ENCODE measurements at places on chromosomes 6 and 20.

- DNase-seq: no peak
These were observed 42.5 kb upstream of the HIVEP2 start for GRCh38 chr6:142987490-142987889.

- DNase-seq: no peak
These were observed 97.9 kb downstream of the LRRC1 start for GRCh38 chr6:53892707-53893106.

DNA sequence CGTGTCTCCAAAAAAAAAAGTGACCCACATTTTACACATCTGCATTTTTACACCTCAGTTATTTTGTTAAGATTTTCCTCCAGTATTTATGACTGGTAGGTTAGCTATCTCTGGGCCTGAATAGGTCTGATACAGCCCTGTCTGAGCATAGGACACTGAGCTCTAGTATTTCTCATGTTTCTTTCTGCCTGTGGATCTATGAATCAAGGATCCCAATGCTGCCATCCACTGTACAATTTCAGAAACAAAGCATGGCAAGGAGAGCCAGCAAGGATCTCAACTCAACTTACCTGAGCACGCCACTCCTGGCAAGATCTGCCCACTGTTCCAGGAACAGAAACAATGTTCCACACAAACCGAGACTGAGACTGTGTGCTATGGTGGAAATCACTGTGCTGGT lies 36.4 kb upstream of the ENPP5 start:
- DNase-seq: no peak

- DNase-seq: no peak
These were observed 14.4 kb downstream of the MKKS start for GRCh38 chr20:10419550-10420133.

GRCh38 chr6:119186490-119186889 lies 108.0 kb upstream of the FAM184A start:
- no peak for DNase-seq

DNA sequence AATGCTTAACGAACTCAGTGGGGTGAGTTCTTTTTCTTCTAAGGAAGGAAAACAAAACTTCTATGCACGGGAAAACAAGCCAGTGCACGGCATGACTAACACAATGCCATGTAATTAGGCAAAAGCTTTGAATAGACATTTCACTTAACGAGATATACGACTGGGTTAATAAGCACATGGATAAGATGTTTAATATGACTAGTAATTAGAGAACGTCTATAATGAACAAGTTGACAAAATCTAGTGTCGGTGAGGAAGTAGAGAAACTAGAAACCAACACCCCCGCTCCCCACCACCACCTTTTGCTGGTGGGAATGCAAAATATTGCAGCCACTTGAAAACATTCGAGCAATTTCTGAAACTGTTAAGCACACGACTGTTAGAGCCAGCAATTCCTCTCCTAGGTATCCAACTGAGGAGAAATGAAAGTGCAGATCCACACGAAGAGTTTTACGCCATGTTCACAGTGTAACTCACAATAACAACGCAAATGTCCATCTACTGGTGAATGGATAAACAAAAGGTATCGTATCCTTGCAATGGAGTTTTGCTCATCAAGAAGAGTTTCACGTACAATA lies 644.9 kb upstream of the AGPAT4 start:
- no peak for DNase-seq

GRCh38 chr6:107116328-107116892 lies 1.1 kb upstream of the BEND3 start:
- no peak for DNase-seq

DNA sequence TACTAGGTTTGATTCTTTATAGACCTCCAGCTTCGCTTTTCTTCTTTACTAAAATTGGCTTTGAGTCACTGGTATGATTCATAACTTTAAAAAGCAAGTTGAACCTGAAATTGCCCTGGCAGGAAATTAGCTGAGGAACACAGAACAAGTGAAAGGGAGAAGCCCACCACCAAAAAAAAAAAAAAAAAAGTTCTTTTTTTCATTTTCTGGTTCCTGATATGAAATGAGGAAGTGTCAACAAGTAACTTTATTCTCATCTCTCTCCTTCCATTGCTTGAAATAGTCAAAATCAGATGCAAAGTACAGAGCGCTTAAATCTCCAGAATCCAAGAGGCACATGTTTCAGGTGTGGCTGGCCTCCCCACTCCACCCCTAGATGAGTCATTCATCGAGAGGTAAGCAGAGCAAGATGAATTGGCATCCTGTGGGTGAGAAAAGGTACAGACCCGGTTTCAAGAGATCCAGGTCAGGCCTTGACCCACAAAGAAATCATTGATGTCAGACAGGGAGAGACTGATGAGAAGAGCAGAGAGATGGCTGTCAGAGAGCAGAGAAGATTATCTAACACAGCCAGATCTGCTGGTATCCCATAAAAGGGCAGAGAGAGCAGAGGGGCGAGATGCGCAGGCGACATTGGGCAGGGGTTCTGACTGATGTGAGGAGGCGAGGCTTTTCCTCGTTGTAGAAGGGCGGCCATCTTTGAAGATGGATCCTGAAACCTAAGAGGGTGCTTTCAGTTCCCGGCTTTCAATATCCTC lies 54.8 kb upstream of the MBOAT1 start:
- DNase-seq: no peak

- DNase-seq: no peak
These were observed 60.2 kb upstream of the RPS6KA2 start for GRCh38 chr6:166687070-166687878.

- DNase-seq: peak; percentile 10
These were observed 45.9 kb downstream of the PLAGL1 start for GRCh38 chr6:143961886-143962878.

- DNase-seq: peak; percentile 17
These were observed 193.3 kb downstream of the UTRN start for GRCh38 chr6:144478483-144478882.

DNA sequence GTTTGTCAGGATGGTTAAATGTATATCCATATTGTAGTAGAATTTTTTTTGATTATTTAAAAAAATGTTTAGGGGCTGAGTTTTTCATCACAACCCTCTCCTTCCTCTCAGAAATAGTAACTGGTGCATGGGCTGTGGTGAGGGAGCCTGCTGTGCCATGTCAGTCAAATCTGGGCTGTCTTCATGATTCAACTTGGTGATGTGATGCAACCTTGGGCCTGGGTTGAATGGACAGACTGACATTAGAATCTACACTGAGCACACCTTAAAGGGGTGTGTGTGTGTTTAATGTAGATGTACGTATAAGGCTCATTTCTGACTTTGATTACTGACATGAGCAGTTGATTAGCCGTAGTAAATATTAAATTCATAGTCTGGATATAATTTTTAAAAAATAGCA lies 3.7 kb downstream of the TJAP1 start:
- DNase-seq: no peak

- DNase-seq: peak; percentile 8
These were observed 20.5 kb upstream of the CRISP3 start for GRCh38 chr6:49764571-49765236.

DNA sequence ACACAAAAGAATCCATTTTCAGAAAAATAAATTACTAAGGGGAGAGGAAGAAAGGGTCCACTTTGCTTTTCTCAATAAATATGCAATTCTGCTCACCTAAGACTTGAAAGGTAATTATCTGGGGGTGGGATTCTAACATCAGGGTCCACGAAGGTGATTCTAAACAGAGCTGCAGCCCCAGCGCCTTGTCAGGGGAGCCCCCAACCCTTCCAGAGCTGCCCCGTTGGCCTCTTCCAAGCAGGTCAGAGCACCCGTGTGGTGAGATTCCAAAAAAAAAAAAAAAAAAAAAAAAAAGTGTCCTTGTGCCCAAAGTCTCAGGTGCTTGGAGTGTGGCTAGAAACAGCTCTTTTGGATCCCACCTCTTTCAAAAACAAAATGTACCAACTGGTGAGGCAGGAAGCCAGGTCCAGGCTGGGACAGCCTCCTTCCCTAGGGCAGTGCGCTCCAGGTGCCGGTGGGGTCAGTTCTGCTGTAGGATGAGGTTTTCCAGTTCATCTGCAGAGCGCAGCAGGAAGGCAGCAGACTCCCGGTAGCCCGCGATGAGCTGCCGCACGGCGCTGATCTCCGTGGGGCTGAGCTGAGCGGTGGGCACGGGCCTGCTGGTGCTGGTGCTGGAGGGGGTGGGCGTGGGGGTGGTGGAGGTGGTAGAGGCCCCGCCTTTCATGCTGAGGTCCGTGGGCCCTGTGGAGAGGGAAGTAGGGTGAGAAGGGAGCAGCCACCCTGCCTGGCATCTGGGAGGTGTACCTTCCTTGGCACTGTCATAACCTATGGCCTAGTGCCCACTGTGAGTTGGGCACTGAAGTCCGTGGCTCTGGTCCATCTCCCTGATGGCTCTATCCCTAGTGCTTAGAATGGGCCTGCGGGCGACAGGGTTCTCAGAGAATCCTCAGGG lies 89.3 kb downstream of the ASXL1 start:
- no peak for DNase-seq

GRCh38 chr6:166623318-166623717 lies 3.7 kb downstream of the RPS6KA2 start:
- DNase-seq: no peak

DNA sequence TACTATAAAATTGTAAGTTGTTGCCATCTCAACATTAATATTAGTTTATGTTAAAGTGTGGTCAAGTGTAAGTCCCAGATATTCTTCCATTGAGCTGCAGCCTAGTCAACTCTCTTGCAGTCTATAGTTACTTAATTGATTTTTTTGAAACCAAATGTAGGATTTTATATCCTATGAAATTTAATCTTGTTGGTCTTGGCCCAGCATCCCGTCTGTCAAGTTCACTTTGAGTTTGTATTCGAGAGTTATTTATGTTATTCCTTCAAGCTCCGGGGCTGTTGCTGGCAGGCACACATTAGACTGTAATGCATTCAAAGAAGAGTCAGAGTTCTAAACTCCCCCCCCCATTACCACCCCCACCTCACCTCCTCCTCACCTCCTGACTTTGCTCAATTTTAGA lies 71.0 kb upstream of the SPACA1 start:
- DNase-seq: no peak

GRCh38 chr6:74356391-74356790 lies 660.4 kb downstream of the CD109 start:
- no peak for DNase-seq

GRCh38 chr20:49515586-49515985 lies 33.1 kb upstream of the KCNB1 start:
- no peak for DNase-seq

GRCh38 chr6:98957450-98957849 lies 9.7 kb upstream of the FBXL4 start:
- no peak for DNase-seq

GRCh38 chr6:61203966-61204496 lies 1082.0 kb downstream of the KHDRBS2 start:
- no peak for DNase-seq

DNA sequence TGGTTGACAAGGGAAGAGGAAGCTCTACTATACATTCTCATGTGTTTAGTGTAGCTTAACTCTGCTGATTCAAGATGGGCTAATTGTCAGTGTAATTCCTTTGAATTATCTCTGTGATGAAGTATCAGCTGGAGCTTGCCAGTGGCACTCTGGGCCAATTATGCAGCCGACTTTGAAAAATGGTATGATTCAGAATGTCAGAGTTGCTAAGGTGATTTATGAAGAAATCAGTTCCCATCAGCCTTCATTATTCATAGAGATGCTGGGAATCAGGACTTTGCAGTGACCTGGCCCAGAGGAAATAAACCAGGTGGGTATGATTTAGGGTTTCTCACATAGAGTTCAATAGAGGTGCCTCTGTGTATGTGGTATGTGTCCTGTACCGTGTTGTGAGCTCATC lies 33.4 kb downstream of the KCNS1 start:
- DNase-seq: no peak

GRCh38 chr6:54621285-54621684 lies 225.3 kb upstream of the FAM83B start:
- DNase-seq: no peak

DNA sequence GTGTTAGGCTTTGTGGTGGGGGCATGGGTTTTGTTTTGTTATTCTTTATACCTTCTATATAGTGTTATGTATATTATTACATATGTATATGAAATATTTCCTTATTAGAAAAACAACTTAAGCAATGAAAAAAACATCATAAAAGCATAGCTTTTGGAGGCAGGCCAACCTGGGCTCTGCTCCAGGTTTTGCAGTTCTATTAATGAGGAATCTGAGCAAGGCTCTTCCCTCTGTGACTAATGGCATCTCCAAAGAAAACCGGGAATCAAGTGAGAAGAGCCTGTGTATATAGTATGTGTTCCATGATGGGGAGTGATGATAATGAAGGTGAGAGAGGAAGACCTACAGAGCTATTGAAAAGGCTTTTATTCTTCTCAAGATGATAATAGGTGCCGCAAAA lies 291.1 kb downstream of the CLIC5 start:
- DNase-seq: no peak

- DNase-seq: peak; percentile 39
These were observed 42.8 kb downstream of the INSM1 start for GRCh38 chr20:20410678-20411077.

DNA sequence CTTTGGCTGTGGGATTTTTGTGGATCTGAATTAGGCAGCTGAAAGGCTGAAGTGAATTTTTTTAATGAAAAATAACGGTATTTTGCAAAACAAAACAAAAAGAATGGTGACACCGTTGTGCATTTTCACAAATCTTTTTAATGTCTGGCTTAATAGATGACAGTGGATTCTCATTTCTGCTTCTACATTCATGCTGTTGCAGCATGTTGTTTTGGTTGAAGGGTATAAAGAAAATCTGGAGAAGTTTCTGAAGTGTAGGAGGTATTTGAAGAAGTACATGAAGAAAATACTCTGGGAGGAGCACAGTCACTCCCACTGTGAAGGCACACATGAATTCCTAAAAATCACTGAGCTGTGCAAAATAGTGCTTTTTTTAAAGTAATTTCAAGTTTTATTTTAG lies 3.1 kb upstream of the MAP3K5 start:
- no peak for DNase-seq

- DNase-seq: no peak
These were observed 310.4 kb downstream of the PHF3 start for GRCh38 chr6:63945987-63946386.

- DNase-seq: no peak
These were observed 6.7 kb upstream of the EMILIN3 start for GRCh38 chr20:41373251-41373783.

DNA sequence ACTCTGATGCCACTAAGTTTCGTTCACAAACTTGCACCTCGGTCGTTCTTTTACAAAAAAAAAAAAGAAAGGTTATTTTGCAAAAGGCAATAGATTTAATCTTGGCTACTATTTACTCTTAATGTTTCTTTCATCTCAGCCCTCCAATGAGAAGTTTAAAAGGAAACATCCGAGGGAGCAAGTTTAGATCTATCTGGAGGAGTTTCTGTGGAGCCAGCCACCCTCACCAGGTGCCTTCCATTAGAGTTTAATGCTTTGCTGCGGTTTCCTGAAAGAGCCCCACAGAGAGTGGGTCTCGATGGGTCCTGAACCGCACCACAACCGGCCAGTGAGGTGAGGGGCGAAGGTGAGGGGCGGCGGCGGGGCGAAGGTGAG lies 632 bp downstream of the PRKN start:
- no peak for DNase-seq

DNA sequence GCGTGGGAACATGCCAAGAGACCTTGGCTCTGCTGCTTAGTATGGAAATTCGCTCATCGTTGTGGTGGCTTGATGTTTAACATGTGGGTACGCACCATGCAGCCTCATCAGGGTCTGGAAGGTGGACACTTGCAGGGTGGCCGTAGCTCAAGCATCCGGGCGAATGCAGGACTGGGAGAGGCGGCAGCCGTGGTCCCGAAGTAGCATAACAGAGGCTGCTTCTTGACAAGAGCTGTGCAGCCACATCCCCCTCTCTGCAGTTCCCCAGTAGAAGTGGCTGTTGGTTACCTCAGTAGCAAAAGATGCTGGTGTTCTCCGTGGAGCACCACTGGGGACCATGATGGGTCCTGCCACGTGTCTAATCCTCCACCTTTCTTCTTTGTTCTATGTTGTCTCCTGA lies 195.0 kb downstream of the THBS2 start:
- no peak for DNase-seq

- no peak for DNase-seq
These were observed 111.4 kb downstream of the SYNDIG1 start for GRCh38 chr20:24580855-24581254.
